ENCODE measurements at places on chromosomes 4 and X.

- no peak for DNase-seq
Observed at GRCh38 chrX:65608026-65608425, 59.4 kb upstream of the MSN start.

GRCh38 chr4:24971192-24971591 is 58.4 kb upstream of the CCDC149 start:
- no peak for DNase-seq

- no peak for DNase-seq
Observed at GRCh38 chr4:188037003-188037713, 41.6 kb downstream of the ZFP42 start.

GRCh38 chr4:108596344-108596743 is 24.0 kb upstream of the RPL34 start:
- DNase-seq = no peak

DNA sequence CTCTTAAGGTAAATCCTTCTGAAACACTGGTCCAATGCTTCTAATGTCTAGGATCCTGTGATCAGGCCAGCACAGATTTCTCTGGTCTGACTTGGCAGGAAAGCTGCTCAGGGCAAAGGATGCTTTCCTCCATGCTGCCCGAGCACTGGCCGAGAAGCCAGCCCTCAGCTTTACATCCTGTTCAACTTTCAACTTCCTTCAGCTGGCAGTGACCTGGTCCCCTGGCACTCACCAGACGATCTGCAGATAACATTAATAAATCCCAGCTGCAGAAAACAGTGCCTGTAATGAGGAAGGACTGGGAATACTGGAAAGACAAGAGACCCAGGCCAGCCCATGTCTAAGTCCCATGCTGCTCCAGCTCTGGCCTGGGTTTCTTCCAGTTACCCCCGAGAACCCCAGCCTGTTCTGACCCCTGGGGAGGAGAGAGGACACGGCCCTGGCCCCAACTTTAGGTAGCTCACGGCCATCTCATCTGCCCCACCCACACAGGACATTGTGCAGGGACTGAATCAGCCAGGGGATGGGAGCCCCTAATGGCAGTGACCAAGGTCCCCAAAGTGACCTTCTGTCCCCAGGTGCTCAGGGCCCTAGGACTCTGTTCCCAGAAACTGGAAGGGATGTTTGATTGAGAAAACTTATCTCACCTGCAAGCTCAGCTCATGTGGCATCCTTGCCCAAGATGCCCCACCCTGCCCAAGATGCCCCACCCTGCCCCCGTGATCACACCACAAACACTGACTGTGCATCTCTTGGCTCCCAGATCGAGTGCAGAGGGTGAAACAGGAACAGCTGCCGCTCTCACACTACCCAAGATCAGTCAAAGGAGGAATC is 28.0 kb downstream of the JAKMIP1 start:
- DNase-seq = no peak

DNA sequence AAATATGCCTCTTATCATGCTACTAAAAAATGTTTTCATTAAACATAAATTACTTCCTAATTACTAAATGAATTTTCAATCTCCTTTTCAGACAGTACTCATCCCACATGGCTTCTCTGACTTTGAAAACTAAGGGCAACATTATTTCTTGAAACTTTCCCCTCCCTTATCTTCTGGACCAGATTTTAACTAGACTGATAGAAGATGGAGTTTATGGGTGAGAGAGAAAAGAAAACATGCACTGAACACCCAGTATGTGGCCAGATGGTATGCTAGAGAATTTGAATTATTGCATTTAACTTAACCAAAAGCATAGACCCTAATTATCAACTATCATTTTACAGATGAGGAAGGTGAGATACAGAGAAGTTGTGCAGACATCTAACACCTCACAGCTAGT is 16.8 kb downstream of the CNOT6L start:
- DNase-seq = no peak

DNA sequence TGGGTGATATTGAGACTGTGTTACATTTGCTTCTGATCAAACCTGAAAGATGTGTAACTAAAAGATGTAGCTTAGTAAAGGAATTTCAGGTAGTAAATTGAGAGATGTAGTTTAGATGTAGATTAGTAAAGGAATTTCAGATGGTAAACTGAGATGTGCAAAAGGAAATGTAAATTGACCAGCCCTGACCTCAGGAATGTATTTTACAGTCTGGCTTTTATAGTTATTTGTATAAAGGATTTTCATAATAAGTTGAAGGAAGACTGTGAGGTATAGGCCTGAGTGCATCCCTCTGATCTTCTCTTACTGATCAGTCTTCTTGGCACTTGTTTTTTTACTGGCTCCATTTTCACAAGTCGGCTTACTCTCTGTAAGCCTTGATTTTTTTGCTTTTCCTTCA is 3.2 kb downstream of the KLHL2 start:
- DNase-seq = no peak

- DNase-seq = no peak
Observed at GRCh38 chr4:122652379-122652778, 31.5 kb upstream of the IL21 start.

Measured in 8988T (cell line).